ENCODE measurements at places on chromosomes 12 and 14.

GRCh38 chr12:46177837-46178608 is 90.8 kb downstream of the SLC38A1 start:
- DNase-seq = no peak

DNA sequence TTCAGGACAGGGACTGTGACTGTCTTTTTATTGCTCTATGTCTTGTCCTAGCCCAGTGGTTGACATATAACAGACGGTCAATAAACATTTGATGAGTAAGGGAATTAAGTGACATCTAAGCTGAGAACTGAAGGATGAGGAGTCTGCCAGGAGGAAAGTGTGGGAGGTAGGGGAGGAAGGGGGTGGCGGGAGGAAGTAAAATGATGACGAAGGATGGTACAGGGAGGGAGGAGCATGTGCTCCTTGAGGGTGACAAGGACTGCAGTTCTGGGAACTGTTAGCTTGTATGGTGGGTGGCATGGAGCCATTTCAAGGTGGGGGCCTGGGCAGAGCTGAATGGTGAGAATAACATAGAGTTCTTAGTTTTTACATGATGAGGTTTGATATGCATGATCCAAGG is 64.4 kb downstream of the RGS6 start:
- no peak for DNase-seq

GRCh38 chr12:124399622-124400021 is 104.7 kb downstream of the RFLNA start:
- no peak for DNase-seq

DNA sequence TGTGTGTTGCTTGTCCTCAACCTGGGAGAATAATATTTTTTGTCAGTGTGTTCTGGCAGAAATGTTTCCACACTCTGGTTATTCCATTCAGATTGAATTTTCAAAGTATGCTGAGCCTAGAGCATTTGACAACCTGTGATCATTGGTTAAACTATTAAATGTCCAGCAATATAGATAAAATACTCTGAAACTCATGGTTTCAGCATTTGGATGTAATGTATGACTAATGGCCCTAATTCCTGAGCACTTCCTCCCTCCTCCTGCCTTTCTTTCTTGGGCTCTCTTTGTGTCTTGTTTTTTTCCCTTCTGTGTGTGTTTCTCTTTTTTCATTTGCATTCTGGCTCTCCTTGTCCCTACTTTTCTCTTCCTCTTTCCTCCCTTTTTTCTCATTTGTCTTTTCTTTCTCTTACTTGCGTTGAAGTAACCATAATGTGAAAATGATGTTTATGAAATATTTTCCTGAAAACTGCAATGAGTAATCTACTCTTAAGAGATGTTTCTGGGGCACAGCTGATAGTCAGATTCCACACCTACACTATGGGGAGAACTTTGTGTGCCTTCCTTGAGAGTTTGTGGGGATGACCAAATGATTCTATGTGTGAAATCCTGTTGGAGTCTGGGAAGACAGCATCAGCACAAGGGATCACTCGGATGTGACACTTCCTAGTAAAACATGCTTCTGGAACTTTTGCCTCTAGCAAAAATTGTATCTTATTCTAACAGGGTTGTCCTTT is 74.6 kb downstream of the FRMD6 start:
- DNase-seq = no peak

GRCh38 chr12:95848575-95849388 is 10.0 kb upstream of the SNRPF start:
- no peak for DNase-seq

Data from NCI-H1930 (cell line).